CD4-positive, alpha-beta T cell treated with Interleukin-17A for 4 hours (primary cell): ENCODE measurements at places on chromosomes 5 and 9.

DNA sequence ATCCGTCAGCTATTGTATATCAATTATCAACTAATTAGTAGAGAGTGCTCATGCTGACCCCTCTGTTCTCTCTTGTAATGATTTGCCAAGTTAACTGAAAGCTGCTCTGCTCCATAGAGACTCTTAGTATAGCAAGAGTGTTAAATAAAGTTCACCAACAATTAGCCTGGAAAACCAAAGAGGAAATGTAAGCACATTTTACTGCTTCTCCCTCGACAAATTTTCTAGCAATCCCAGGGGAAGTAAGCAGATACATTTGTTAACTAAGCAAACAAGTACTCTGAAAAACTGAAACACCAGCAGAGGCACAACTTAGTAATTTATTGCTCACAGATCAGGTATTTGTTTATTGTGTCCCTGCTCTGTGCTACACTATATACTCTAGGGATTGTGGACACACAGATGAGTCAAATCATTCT lies 162.2 kb downstream of the GLIS3 start:
- DNase-seq: no peak

GRCh38 chr5:158068964-158069363 lies 210.0 kb upstream of the CLINT1 start:
- DNase-seq: no peak

DNA sequence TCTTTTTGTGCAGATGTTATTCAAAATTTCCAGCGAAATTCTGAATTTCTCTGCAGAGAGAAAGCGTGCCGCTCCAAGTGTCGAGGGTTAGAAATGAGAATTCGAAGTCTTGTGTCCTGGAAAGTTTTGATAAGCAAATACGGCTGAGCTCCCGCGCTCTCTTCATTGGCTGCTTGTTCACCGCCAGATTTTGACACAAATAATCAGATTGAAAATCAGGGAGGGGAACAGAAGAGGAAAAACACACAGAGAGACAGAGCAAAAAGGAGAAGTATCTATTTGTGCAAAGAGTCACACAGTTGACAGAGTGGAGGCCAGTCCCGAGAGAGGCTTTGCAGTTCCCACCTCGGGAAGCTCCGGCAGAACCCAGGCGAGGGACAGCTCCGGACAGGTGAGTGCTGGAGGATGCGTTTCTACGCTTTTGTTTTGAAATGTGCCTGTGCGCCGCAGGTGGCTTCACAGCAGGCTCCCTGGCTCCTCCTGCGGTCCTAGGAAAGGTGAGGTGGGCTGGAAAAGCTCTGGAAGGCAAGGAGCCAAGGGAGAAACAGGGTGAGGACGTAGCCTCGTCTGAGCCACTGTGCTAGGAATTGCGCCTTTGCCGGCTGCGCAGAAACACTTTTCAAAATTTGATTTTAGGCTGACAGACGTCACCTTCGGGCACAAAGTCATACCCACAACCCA lies at the start of gene GFI1B:
Gene GFI1B (plus strand): TSS at position 244 of the 681 bp plus-strand sequence. CDS start 7,985 bp downstream, outside the sequence.
- DNase-seq: no peak

GRCh38 chr5:133228316-133228715 lies 176.5 kb downstream of the HSPA4 start:
- DNase-seq: no peak

DNA sequence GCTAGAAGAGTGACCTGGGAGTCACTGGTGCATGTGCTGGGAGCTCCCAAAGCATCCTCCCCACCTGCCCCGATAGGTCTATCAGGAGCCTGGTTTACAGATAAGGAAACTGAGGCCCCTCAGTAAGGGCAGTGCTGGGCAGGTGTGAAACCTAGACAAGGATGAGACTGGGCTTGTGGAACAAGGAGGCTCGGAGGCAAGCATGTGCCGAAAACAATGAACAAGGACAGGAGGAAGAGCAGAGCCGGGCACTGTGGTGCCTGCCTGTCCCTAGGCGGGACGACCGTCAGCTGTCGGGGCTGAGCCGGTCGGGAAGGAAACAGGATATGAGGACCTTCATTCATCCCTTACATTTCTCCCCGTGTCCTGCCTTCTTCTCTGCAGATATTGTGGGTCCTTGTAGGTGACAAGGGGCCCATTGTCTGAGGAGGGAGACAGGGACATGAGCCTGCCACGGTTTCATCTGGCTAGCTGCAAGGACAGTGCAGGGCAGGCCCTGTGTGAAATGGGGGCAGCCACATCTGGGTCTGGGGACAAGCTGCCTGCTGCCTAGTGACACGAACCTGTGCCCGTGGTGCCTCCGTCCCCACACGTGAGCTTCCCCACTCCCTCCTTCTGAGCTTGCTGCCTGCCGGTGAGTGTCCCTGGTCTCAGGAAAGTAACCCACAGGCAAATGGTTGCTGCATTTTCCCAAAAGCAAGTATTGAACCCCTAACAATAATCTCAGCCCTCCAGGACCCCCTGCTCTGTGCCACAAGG lies 18.6 kb downstream of the FGD3 start:
- peak; percentile 56 for DNase-seq

- DNase-seq: peak; percentile 31
These were observed 78.8 kb downstream of the GPR21 start for GRCh38 chr9:123112015-123112975.

- DNase-seq: no peak
These were observed 163.2 kb upstream of the ADAMTS16 start for GRCh38 chr5:4976902-4977301.

- DNase-seq: no peak
These were observed 202.6 kb downstream of the NR3C1 start for GRCh38 chr5:143200781-143201398.
